ENCODE measurements at places on chromosomes 1 and 21.
A peak's percentile ranks its signal among the peaks of the same experiment; 100 is the strongest.

- no peak for DNase-seq
- no peak overlapping the region for H3K4me3 ChIP-seq
- peaks cover 9% of the 10 kb centered on the region for H3K4me1 ChIP-seq
- H3K27me3 ChIP-seq = no peaks in the 10 kb centered on the region
- H3K27ac ChIP-seq = no peak overlapping the region
These were observed 36.4 kb downstream of the PALMD start for GRCh38 chr1:99682291-99682751.

- no peaks in the 10 kb centered on the region for H3K27me3 ChIP-seq
- no peak overlapping the region for H3K27ac ChIP-seq
- H3K4me1 ChIP-seq = peaks cover 5% of the 10 kb centered on the region
- no peak for DNase-seq
These were observed 54.8 kb downstream of the NR5A2 start for GRCh38 chr1:200082329-200082728.

- H3K4me1 ChIP-seq = no peaks in the 10 kb centered on the region
- H3K4me3 ChIP-seq = no peak overlapping the region
- no peaks in the 10 kb centered on the region for H3K36me3 ChIP-seq
- no peak overlapping the region for H3K27ac ChIP-seq
- no peaks in the 10 kb centered on the region for H3K27me3 ChIP-seq
These were observed 9.4 kb upstream of the FMO3 start for GRCh38 chr1:171081314-171081753.

DNA sequence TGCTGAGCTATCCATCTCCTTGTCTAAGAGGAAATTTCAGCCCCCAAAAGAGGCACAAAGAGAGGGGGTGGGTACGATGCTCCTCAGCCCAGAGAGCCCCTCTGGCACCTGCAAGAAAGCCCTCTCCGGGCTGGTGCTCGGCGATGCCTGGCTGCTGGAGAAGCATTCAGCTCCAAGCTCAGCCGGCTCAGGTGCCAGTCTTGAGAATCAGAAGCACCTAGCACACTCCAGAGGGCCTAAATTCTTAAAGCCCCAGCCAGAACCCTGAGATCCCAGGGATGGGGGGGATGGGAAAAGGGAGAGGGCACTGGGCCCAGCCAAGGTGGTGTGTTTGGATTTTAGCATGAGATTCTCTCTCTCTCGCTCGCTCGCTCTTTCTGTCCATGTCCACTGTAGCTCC lies 2.9 kb downstream of the GRIK3 start:
- no peak overlapping the region for H3K4me3 ChIP-seq
- peaks cover 4% of the 10 kb centered on the region for H3K36me3 ChIP-seq
- peaks cover 29% of the 10 kb centered on the region for H3K4me1 ChIP-seq
- H3K27me3 ChIP-seq = peaks cover 18% of the 10 kb centered on the region

GRCh38 chr1:181482001-181482430 lies 1.3 kb upstream of the CACNA1E start:
- no peak overlapping the region for H3K27ac ChIP-seq
- H3K4me3 ChIP-seq = no peak overlapping the region
- no peak for DNase-seq
- no peaks in the 10 kb centered on the region for H3K36me3 ChIP-seq
- peaks cover 28% of the 10 kb centered on the region for H3K27me3 ChIP-seq

- H3K36me3 ChIP-seq = no peaks in the 10 kb centered on the region
- H3K27ac ChIP-seq = no peak overlapping the region
- peaks cover 4% of the 10 kb centered on the region for H3K4me1 ChIP-seq
- DNase-seq = no peak
- no peak overlapping the region for H3K4me3 ChIP-seq
- peaks cover 6% of the 10 kb centered on the region for H3K27me3 ChIP-seq
These were observed 7.5 kb downstream of the COL9A2 start for GRCh38 chr1:40309374-40310128.

DNA sequence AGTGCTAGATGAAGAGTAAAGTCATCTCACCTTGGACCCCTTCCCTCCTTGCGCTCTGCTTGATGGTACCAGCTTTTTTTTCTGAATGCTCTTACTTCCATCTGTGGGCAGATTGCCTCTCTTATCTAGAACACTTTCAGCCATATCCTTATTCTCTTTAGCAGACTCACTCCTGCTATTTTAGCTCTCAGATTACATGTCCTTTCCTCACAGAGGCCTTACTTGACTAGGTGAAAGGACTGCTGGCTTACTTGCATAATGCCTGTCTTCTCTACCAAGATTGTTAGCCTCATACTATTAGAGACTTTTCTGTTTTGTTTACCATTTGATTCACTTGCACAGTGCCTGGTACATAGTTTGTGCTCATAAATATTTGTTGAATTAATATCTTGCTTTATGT lies 9.3 kb downstream of the IFI44 start:
- peaks cover 2% of the 10 kb centered on the region for H3K27me3 ChIP-seq
- no peak overlapping the region for H3K4me3 ChIP-seq
- H3K27ac ChIP-seq = no peak overlapping the region
- DNase-seq = no peak

GRCh38 chr1:56153276-56153675 lies 426.1 kb downstream of the PLPP3 start:
- H3K4me3 ChIP-seq = no peak overlapping the region
- no peaks in the 10 kb centered on the region for H3K36me3 ChIP-seq
- H3K4me1 ChIP-seq = no peaks in the 10 kb centered on the region
- no peak overlapping the region for H3K27ac ChIP-seq
- DNase-seq = no peak

DNA sequence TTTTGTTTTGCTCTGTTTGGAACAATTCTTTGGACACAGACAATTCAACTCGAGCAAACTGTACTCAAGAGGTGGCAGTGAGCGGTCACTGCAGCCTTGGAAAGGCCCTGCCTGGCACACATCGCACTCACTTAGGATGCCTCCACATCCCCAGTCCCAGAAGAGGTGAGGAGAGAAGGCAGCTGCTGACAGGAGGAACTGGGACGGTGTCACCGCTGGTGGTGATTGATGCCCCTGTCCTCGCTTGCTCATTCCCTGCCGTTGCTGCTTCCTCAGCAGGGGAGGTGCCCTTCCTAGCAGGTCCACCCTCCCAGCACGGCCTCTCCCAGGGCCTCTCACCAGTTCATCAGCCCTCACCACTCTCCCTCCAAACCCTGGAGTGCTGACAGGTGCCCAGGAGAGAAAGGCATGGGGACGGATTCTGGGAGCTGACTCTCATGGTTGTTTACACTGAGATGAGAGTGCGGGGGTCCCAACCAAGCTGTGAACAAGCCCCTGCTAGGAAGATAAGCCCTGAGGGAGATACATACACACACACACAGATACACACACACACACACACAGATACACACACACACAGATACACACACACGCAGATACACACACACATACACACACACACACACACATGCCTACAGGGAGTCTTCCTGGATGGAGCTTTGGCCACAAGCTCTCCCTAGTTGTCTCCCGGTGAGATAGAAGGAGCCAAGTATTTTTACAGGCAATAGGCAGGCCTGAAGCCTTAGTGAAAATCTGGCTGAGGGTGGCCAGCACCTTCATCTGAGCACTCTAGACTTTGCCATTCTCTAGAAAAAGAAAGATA lies 101.1 kb downstream of the CDC7 start:
- H3K27me3 ChIP-seq = no peaks in the 10 kb centered on the region
- no peak overlapping the region for H3K4me3 ChIP-seq
- H3K4me1 ChIP-seq = peaks cover 8% of the 10 kb centered on the region
- no peak for DNase-seq
- peak overlapping the region; percentile 21 for H3K27ac ChIP-seq

DNA sequence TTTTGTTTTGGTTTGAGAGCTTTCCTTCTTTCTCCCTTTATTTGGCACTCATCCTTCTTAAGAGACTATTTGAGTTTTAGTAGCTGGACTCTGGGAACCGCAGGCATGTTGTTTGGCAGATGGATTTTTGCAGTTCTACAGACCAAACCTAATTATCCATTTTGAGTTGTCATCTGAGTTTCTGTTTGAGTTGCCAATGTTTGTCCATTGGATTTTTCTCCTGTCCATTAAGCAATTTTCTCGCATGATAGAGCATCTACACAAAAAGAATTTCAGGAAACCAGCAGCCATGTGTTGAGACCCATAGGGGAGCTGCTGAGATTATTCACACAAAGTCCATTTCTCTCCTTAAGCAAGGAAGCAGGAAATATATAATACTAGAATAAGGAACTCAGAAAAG lies 17.2 kb upstream of the CXADR start:
- no peak overlapping the region for H3K4me3 ChIP-seq
- no peak overlapping the region for H3K27ac ChIP-seq
- no peaks in the 10 kb centered on the region for H3K4me1 ChIP-seq
- no peak for DNase-seq
- H3K36me3 ChIP-seq = no peaks in the 10 kb centered on the region

DNA sequence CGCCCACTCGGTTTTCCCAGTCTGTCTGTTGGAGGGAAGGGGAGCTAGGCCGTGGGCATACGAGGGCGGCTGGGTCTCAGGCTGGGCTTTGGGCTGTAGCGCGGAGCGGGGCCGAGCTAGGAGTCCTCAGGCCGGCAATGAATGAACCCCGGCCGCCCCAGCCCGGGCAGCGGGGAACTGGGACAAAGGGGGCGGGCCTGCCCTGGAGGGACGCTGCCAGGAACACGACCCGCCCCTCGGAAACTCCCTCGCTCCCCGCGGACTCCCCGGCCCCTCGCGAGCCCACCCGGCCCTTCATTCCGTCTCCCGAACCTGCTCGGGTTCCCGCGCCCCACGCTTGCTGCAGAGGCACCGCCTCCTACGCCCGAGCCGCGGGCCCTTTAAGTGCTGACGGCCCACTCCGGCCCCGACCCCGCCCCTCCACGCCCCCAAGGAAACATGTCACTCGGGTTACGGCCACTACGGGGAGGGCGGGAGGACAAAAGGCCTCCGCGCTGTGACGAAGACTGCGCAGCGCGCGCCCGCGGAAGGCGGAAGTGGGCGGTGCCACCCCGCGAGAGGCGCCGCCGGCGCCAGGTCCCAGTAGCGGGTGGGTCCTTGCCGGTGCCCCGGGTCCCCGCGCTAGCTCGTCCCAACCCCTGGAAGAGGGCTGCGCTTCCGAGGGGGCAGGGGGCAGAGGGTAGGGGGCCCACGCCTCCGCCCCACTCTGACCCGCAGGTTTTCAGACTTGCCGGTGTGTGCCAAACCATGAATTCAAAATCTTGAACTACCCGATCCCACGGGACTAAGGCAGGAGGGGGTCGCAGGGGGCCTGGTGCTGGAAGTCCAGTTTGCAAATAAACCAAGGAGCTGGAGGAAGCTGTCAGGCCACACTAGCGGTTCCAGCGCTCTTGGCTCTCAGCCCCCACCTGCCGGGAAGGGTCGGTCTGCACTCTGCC lies at the start of gene GALE:
GALE (minus strand) TSS at position 355 of the 938 bp plus-strand sequence. CDS start 1,747 bp downstream, outside the sequence.
- peaks cover 4% of the 10 kb centered on the region for H3K36me3 ChIP-seq
- H3K4me3 ChIP-seq = peak within 1 kb of the TSS; percentile 94
- H3K27me3 ChIP-seq = peaks cover 5% of the 10 kb centered on the region
- DNase-seq = peak; percentile 88
- peaks cover 5% of the 10 kb centered on the region for H3K4me1 ChIP-seq
- peak within 1 kb of the TSS; percentile 94 for H3K27ac ChIP-seq

- DNase-seq = no peak
- H3K4me1 ChIP-seq = peaks cover 7% of the 10 kb centered on the region
- no peaks in the 10 kb centered on the region for H3K36me3 ChIP-seq
These were observed 107.6 kb downstream of the GLUL start for GRCh38 chr1:182283746-182284544.

DNA sequence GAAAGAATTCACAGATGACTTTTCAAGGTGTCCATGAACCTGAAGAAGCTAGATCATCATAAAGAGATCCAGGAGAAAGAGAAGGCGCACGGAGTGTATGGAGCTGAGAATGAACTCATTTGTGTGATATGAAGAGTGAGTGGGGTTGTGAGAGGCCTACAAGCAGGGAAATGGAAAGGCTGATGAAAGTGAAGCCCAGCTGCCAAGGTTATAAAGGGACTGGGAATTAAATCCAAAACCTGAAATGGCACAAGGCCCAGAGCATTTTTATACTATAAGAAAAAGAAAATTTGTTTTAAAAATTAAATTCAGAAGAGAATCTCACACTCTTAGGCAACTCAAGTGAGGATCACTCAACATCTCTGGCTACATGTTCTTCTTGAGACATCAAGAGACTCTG lies 43.4 kb downstream of the HSD3B1 start:
- no peak overlapping the region for H3K27ac ChIP-seq
- no peaks in the 10 kb centered on the region for H3K36me3 ChIP-seq
- no peak overlapping the region for H3K4me3 ChIP-seq
- DNase-seq = no peak
- H3K4me1 ChIP-seq = peaks cover 6% of the 10 kb centered on the region

DNA sequence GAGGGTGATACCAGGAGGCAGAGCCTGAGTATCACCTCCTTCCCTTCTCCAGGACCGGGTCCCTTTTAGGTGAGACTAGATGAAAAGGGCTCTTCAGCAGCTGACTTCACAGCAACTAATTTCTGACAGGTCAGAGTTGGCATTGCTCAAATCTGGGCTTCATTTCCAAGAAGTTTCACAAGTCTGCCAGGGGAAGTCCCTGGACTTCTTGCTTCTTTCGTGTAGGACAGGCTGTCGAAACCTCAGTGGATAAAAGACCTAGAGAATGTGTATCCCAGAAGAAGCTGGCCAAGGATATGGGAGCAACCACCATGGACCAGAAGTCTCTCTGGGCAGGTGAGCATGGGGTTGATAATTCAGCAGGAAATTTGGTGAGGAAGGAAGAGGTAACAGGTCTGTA lies at the start of gene CHI3L2:
CHI3L2 (plus strand) TSS at position 280 of the 400 bp plus-strand sequence; CDS start at position 297, 17 bp downstream.
- DNase-seq = no peak
- H3K36me3 ChIP-seq = no peaks in the 10 kb centered on the region
- H3K4me3 ChIP-seq = no peak within 1 kb of the TSS
- H3K27ac ChIP-seq = no peak within 1 kb of the TSS

GRCh38 chr1:233627376-233627775 lies 13.5 kb downstream of the KCNK1 start:
- H3K4me3 ChIP-seq = no peak overlapping the region
- H3K36me3 ChIP-seq = no peaks in the 10 kb centered on the region
- DNase-seq = no peak
- H3K4me1 ChIP-seq = no peaks in the 10 kb centered on the region
- no peak overlapping the region for H3K27ac ChIP-seq

GRCh38 chr1:214126697-214127146 lies 138.9 kb downstream of the PROX1 start:
- H3K4me3 ChIP-seq = no peak overlapping the region
- no peak overlapping the region for H3K27ac ChIP-seq
- peaks cover 44% of the 10 kb centered on the region for H3K4me1 ChIP-seq
- H3K36me3 ChIP-seq = no peaks in the 10 kb centered on the region

DNA sequence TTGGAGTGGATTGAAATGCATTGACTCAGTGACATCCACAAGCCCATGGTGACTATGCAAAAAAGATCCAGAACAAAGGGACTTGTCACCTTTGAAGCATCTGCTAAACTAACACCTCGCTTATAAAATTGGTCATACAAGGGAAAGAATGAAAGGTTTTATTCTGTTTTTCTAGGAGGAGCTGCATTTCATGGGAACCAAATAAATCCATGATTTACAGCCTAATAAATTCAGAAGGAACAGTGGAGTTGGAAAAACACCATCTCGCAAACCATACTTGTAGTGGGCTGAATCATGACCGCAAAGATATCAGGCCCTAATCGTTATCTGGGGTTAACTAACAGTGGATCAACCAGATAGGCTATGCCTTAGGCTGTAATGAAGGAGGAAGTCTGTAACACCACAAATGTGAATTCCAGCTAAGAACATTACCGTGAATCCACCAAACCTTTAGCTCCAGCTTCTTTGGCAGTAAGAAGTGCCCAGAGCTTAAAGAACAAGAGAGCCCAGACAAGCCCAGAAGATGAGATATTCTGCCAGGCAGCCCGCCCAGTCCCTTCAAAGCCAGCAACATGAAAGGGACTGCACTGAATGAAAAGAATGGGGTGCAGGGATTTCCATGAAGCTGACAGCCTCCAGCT lies 27.4 kb downstream of the RSPH1 start:
- no peak overlapping the region for H3K4me3 ChIP-seq
- peaks cover 5% of the 10 kb centered on the region for H3K27me3 ChIP-seq
- H3K4me1 ChIP-seq = peaks cover 23% of the 10 kb centered on the region
- H3K36me3 ChIP-seq = no peaks in the 10 kb centered on the region
- H3K27ac ChIP-seq = no peak overlapping the region

Data from endothelial cell (in vitro differentiated cells).